Jurkat, Clone E6-1 (cell line): ENCODE measurements at places on chromosomes 11 and 22.

GRCh38 chr11:4213746-4214145, 119.1 kb downstream of the RRM1 start:
- DNase-seq, result no peak

DNA sequence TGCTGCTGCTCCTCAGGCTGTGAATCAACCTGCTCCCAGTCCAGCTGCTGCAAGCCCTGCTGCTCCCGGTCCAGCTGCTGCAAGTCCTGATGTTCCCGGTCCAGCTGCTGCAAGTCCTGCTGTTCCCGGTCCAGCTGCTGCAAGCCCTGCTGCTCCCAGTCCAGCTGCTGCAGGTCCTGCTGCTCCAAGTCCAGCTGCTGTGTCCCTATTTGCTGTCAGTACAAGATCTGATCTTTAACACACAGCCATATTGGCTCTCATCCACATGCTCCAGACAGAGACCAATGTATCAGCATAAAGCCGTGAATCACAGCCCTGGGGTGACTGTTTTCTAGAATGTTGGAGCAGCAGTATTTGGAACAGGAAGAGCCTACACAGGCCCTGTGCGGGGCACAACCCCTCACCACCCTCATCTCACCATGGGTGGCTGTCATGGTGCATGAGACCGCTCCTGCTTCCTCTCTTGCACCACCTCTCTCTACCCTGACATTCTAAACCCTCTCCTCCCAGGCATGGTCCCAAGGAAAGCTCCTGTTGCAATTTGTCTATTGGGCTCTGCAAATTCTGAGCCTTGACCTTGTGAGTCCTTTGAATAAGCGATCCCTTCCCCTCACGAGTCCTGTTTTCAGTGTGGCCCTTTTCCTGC, 3.5 kb downstream of the KRTAP5-10 start:
- no peak for DNase-seq

DNA sequence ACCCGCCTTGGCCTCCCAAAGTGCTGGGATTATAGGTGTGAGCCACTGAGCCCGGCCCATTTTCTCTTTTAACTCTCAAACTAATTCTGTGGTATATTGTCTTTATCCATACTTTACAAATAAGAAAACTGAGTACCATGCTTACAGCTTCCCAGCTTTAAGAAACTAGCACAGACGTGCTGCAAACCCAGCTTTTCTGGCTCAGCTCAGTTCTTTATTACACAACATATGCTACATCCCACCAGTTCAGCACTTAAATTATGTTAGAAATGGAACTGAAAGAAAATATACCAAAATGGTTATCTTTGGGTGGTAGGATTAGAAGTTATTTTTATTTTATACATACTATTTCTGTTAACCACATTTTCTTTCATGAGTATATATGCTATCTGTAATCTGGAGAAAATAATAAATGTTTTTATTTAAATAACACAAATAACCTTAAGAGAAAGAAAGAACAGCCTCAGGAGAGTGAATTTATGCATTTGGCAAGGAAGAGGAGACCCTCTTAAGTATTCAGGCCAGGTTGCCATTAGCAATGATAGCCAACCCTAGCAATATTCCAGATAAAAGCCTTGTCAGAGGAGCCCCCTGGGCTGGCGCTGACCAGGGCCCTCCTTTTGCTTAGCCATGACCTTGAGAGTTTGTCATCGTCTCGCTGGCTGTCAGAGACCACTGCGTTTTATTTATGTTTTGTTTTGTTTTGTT, 33.8 kb downstream of the SLN start:
- no peak for DNase-seq

DNA sequence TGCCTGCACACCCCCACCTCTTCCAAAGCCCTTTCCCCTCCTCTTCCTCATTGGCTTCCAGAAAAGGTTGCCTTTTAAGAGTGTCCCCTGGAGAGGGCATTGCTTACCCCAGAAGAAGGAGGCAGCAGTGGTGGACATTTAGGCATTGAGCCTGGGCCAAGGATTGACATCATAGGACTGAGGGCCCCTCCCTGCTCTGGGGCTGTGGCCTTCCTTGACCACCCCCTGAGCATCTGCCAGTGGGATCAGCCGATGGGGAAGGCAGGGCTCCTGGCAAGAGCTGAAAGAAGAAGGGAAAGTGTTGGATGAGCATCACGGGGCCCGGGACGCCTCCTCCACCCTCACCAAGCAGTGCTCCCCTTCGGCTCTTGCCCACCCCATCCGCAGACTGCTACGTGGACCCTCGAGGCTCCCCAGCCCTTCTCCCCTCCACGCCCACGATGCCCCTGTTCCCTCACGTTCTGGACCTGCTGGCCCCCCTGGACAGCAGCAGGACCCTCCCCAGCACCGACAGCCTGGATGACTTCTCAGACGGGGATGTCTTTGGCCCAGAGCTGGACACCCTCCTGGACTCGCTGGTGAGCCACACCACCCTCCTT, 37.4 kb downstream of the ZC3H7B start:
- no peak for DNase-seq

DNA sequence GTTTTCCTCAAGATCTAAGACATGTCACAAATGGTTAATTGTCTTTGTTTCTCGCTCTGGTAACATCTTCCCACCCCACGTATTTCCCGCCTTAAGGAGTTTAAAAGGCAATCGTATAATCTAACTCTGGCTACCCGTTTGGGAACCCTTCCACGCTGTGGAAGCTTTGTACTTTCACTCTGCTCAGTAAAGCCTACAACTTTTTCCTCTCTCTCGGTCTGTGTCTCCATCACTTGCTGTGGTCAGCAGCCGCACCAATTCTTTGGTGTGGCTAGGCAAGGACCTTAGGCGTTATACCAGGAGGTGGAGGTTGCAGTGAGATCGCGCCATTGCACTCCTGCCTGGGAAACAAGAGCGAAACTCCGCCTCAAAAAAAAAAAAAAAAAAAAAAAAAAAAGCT, 1430.1 kb downstream of the LRRC4C start:
- no peak for DNase-seq

- no peak for DNase-seq
Observed at GRCh38 chr11:87780068-87780413, 395.2 kb downstream of the RAB38 start.

- DNase-seq, result peak; percentile 60
Observed at GRCh38 chr11:304915-305843, 2.4 kb upstream of the IFITM2 start.

DNA sequence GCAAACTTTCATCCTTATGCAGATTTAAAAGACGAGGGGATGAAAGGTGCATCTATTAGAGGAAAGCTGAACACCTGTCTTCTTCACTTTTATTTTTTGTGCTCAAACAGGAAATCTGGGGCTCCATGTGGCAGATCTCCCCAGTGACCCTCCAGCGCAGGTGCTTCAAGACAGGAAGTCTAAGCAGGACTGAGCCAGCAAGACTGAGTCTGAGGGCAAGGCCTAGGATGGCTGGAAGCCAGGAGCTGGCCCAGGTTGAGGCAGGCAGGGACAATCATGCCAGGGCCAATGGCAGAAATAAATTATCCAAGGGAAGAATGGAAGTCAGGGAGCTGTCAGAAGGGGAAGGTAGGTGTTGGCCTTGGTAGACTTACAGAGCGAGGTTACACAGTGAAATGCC, 101.1 kb upstream of the SPON1 start:
- peak; percentile 66 for DNase-seq

- DNase-seq, result no peak
Observed at GRCh38 chr11:3060436-3061025, 3.3 kb upstream of the CARS1 start.

DNA sequence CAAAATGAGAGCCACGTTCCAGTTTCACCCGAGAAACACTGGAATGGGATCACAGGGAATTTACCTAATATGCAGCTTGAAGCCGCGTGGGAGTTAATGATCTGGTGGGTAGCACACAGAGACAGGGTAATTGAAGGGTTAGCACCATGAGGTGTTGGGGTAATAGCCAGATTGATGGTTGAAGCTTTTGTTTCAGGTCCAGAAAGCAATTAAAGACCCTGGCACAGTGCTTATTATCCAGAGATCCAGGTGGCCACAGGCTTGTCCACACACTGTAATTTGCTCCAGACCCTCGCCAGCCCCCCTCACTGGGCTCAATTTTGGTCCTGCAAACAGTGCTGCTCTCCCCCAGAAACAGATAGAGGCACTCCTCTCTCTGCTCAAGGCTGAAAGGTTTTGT, 282.5 kb upstream of the ISX start:
- no peak for DNase-seq

DNA sequence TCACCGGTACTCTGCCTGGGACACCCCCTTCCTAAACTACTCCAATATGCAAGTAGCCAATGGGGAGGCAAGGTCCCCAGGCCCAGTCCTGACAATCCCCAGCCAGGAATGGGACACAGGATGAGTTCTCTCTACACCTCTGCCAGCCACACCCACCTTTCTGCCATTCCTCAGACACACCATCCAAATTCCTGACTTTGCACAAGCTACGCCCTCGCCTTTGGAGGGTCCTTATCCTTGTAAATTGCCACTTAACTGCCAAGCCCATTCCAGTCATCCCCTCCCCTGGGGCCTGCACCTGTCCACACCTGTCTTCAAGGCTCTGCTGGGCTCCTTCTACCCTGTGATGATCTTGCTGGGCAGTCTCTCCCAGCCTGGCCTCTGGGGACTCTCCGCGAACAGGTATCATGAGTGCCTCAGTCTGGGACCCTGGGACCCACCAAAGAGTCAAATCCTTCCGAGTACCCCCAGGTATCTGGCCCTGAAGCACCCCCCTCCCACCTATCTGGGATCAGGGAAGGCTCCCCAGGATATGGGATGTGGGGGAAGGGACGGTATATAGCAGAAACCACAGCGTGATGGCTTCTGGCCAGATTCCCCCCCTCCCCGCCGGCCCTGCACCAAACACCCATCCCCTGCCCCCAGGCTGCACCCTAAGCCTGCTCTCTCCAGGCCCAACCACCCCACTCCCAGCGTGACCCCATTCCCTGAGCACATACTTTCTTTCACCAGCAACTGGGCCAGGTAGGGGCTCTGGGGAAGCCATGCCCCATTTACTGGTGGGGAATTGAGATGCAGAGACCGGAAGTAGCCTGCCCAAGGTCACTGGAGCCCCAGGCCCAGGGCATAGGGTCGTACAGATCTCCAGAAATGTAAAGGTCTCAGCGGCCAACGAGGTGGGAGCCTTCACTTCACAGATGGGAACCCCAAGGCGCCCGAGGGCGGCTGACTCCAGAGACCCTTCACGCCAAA, 806 bp downstream of the ARAP1 start:
- DNase-seq, result no peak

GRCh38 chr11:22828373-22828772, 1.2 kb downstream of the SVIP start:
- DNase-seq, result peak; percentile 24

DNA sequence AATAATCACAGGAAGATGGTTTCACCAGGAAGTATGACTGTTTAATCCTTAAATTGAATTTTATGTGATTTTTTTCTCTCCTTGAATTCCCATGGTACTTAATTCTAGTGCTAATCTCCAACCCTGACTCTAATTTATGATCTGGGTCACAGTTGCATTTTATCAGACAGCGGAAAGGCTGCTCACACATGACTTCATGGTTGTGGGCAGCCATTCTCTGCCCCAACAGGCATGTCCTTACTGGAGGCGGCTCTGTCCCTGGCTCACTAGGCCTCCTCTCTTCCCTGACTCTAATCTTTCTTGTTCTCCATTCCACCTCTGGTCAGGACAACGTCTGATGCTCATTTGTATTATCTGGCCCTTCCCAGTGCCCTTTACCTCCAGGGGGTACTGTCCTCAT, 184.4 kb downstream of the CHST1 start:
- no peak for DNase-seq

GRCh38 chr11:125918140-125918840, 14.0 kb downstream of the DDX25 start:
- DNase-seq, result no peak

DNA sequence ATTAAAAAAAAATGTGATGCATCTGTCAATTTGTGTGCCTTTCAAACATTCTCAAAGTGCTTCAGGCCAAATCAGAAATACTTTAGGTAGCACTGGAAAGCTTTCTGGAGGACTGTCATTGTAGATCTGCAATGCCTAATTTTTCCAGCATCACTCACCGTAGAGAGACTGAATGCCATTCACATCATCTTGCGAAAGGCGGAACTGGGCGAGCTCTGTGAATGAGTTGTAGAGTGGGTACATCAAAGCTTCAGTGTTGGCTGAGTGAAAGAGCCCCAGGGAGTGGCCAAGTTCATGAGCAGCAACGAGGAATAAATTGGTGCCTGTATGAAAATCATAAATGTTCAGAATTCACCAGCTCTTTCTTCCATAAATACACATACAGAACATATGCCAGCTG, 4.0 kb downstream of the MMP10 start:
- DNase-seq, result no peak

DNA sequence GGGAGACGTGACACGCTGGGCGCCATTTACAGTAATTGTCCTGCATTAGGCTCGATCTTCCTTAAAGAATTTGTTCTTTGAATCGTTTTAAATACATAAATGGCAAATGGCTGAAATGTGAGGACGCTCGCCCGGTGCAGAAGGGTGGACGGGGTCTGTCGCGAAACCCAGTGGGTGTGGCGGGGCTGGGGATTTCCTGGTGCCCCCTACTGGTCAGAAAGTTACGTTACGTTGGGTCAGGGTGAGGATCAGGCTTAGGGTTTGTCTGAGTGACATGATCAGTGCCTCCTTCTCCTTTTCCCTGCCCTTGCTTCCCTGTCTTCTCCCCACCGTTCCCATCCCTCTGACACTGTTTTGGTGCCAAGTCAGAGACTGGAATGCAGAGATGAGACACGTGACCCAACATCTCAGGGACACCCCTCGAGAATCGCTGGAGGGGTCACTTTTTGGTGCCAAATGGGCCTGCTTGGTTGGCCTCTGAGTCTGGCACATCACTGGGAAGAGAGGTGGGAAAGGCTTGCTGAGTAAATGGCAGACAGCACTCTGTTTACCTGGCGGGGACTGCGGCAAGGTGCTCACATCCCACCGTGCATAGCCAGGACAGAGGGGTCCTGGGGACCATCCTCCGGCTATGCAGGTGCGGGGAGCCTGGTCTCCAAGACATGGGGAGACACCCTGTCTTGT, 1107.6 kb downstream of the BRD1 start:
- peak; percentile 7 for DNase-seq

- no peak for DNase-seq
Observed at GRCh38 chr11:109285465-109285864, 136.5 kb upstream of the C11orf87 start.

DNA sequence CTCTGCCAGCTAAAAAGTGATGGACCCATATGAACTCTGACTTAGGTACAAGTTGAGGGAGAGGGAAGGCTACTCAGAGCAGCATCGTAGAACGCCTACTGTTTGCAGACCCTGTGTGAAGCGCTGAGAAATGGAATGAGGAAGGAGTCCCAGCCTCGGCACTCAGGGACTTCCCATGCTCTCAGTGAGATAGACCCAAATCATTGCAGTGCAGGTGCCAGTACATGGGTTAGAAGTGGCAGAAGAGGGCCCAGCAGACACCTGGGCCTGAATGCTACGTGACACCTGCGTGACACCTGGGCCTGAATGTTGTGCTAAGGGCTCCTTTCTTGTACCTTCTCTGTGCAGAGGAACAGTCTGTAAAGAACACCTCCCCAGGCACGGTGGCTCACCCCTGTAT, 2.6 kb upstream of the PDGFB start:
- DNase-seq, result no peak
